ENCODE measurements at places on chromosomes 4 and X. TPM values are rescaled to one million over a fixed set of nuclear protein-coding genes. Genes with fewer than 3 reads are reported as not detected.

DNA sequence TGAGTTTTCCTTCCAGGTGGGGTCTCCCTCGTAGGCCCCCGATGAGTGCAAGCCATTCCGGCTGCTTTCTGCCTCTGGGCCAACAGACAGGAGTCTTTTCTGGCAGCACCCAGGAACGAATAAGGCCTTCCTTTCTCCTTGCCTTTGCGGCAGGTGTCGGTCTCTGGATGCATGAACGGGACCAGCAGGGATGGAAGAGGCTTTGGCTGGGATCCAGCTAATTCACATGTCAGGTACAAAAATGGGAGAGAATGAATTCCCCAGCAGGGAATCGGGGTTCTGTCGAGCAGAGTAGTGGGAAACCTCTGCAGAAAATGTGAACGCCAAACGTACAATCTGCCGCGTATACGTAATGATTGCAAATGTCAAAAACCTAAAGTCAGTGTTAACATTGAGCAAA lies 146.1 kb upstream of the TBL1X start:
- no peak for DNase-seq
- no peaks in the 10 kb centered on the region for H3K27me3 ChIP-seq
- no peaks in the 10 kb centered on the region for H3K4me1 ChIP-seq
- H3K4me3 ChIP-seq: no peak overlapping the region
- H3K27ac ChIP-seq: no peak overlapping the region

GRCh38 chr4:120939693-120940092 lies 17.2 kb upstream of the PRDM5 start:
- H3K27me3 ChIP-seq: no peaks in the 10 kb centered on the region
- DNase-seq: no peak
- no peaks in the 10 kb centered on the region for H3K4me1 ChIP-seq

DNA sequence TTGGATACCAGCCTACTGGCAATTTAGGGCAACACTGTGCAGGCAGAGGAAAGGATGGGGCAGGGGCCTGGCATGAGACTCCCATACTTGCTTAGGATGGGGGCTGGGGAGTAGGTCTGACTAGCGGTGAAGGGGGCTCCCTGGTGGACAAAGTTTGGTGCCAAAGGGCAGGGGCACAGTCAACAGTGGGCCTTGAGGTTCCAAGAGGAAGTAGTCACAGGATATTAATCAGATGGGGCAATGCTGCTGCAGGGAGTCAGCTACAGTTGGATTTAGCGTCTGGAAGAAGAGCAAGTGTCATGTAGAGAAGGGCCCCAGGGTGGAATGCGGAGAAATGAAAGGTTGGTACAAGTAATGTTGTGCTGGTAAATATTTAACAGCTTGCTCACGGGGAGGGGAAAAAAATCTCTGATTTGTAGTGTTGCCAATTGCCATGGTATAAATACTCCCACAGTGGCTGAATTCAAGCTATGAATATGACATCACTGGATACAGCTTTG lies 139.4 kb downstream of the PJA1 start:
- no peak overlapping the region for H3K27ac ChIP-seq
- H3K36me3 ChIP-seq: no peaks in the 10 kb centered on the region
- H3K4me1 ChIP-seq: no peaks in the 10 kb centered on the region

- H3K27me3 ChIP-seq: no peaks in the 10 kb centered on the region
- H3K4me3 ChIP-seq: no peak overlapping the region
- H3K27ac ChIP-seq: no peak overlapping the region
- H3K4me1 ChIP-seq: no peaks in the 10 kb centered on the region
- no peaks in the 10 kb centered on the region for H3K36me3 ChIP-seq
- no peak for DNase-seq
Observed at GRCh38 chrX:29671421-29671820, 543.9 kb upstream of the MAGEB2 start.

DNA sequence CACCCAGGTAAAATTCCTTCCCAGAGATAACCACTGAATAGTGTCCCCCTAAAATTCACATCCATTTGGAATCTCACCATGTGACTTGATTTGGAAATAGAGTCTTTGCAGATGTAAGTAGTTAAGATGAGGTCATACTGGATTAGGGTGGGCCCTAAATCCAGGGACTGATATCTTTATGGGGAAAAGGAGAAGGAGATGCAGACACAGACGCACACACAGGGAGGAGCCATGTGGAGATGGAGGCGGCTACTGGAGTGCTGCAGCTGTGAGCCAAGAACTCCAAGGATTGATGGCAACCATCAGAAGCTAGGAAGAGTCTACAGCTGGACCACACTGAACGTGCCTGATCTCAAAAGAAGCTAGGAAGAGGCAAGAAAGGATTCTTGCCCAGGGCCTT lies 96.6 kb upstream of the SRD5A3 start:
- no peaks in the 10 kb centered on the region for H3K4me1 ChIP-seq
- no peak overlapping the region for H3K4me3 ChIP-seq
- no peaks in the 10 kb centered on the region for H3K27me3 ChIP-seq
- H3K36me3 ChIP-seq: no peaks in the 10 kb centered on the region
- H3K27ac ChIP-seq: no peak overlapping the region
- DNase-seq: no peak

- no peak overlapping the region for H3K27ac ChIP-seq
- no peak overlapping the region for H3K4me3 ChIP-seq
- H3K36me3 ChIP-seq: no peaks in the 10 kb centered on the region
- H3K4me1 ChIP-seq: no peaks in the 10 kb centered on the region
- H3K27me3 ChIP-seq: no peaks in the 10 kb centered on the region
Observed at GRCh38 chr4:149136951-149137620, 678.6 kb downstream of the IQCM start.

DNA sequence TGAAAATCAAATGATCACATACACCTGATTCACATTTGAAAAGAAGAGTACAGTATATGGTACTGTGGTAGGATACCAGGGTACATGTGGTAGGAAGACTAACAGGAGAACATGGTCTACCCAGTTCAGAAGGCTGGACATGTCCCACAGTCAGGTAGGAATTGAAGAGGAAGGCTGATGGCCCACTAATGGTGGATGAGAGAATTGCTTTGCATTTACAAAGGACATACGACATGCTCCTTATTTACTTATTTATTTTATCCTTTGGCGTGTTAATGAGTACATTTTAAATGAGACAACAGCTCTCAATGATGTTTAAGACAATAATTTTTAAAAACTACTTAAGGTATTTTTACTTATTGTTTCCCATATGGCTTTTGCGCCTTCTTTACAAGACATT lies 106.7 kb upstream of the BMP2K start:
- H3K27me3 ChIP-seq: no peaks in the 10 kb centered on the region
- DNase-seq: no peak
- no peaks in the 10 kb centered on the region for H3K36me3 ChIP-seq
- peaks cover 5% of the 10 kb centered on the region for H3K4me1 ChIP-seq

DNA sequence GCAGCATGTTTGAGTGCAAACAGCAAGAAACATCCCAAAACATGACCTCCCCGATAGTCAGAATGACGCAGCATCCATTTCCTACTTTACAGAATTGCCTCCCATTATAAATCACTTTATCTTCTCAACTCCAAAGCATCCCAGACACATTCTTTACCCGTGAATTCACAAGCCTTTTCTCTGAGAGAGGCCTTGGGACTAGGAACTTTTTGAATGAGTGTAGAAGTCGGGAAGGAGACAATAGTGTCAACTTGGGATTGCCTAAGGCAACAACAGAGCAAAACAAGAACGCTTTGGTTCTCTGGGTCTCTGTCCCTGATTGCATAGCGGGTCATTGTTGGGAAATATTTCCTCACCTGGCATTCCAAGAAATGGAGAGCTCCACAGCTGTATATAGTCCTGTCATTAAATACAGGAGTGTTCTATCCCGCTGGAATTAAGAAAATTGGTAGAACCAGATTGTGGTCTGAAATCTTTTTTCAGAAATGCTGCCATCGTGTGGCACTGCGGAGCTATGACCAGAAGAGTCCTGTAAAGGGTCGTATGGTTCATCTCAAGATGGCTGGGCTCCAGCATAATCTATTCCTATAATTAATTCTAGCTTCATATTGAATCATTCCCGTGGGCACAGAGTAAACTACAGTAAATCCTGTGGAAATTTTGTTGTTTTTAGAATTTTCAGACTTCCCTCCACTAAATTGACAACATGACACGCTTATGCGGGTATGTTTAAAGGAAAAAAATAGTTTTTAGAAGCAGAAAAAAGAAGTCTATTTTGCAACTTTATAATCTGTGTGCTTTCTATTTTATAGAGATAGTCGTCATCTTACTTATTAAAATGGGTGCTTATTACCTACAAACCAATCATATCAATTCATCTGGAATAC lies 2.0 kb upstream of the SPP1 start:
- no peaks in the 10 kb centered on the region for H3K27me3 ChIP-seq
- no peak overlapping the region for H3K27ac ChIP-seq

The ANK2 gene
- 85.5 TPM for total RNA-seq

GRCh38 chr4:120671538-120671937 lies 251.0 kb downstream of the PRDM5 start:
- H3K27ac ChIP-seq: no peak overlapping the region
- no peak for DNase-seq
- no peaks in the 10 kb centered on the region for H3K36me3 ChIP-seq
- H3K27me3 ChIP-seq: no peaks in the 10 kb centered on the region

The ATOH1 gene
- not detected for total RNA-seq

DNA sequence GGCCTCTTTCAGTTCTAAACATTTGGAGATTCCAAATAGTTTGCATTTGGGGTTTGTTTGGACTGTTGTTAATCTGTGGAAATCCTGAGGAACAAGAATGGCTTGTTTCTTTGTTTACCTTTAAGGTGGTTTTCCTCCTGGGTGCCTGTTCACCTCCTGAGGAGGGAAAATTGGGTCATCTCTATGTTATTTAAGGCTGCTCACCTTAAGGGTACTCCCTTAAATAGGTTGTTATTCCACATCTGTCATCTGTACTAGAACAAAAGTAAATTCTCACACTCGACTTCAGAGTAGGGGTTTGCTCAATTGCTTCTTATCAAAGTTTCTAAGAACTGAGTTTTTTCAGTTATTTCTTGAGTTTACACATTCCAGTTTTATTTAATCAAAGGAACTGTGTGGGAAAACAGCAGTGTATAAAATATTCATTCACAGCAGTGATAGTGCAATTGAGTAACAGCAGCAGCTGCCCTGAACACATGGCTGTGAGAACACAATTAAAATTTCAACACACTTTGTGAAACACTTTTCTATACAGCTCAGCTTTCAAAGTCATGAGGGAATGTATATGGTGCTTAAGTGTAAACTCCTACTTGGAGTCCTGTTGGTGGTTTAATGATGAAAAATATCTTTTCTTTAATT lies 238.5 kb upstream of the PGRMC2 start:
- H3K4me3 ChIP-seq: no peak overlapping the region
- no peak overlapping the region for H3K27ac ChIP-seq
- H3K36me3 ChIP-seq: no peaks in the 10 kb centered on the region
- no peaks in the 10 kb centered on the region for H3K27me3 ChIP-seq
- DNase-seq: no peak
